ENCODE measurements at places on chromosomes 7 and 10.

DNA sequence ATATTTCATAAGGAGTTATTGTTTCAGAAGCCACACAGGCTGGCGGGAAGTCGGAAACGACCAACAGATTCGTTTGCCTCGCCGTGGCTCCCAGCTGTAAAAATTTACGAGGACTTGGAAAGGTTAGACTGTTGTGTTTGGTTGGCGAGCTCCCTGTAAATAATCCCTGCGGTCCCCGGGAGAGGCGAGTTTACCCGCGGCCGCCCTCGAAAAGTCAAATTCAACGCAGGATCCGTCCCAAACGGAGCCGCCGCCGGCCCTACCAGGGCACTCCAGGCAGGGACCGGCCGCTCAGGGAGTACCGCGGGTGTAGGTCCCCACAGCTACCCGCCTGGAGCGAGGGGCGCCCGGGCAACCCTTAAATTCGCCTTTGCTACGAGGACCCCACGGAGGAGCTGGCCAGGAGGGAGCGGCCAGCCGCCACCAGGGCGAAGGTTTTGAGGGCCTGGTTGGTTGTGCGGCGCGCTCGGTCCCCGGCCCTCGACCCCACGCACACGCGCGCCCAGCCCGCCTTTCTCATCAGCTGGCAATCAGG, 726 bp upstream of the HOXA9 start:
- DNase-seq = peak; percentile 67

DNA sequence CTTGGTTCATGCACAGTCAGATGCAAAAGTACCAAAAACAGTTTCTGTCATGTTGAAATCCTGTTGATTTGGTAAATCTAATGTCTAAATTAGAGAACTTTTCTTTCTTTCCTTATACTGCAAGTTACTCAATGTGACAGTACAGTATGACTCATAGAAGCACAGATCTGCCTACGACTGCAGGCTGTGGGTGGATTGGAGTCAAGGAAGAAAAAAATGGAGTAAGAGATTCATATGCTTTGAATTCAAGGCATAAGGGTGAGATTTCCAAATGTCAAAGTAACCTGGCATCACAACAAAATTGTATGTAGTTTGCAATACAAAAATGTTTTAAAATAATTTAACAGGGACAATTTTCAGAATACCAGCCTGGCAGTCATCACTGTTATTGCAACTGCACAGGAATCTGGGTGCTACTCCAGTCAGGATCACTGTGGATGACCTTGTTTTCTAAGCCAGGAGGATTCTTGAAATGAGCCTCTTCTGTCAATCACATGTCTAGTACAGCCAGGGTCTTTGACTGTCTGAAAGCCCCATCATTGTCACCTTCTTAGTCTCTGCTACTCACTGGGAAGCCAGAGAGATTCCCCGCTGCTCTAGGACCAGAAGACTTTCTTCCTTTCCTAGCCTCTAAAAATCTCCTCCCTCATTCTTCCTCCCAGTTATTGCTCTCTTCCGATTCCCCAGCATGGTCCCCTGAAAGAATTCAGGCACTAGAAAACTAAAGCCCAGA, 83.6 kb downstream of the CD36 start:
- DNase-seq = peak; percentile 72

DNA sequence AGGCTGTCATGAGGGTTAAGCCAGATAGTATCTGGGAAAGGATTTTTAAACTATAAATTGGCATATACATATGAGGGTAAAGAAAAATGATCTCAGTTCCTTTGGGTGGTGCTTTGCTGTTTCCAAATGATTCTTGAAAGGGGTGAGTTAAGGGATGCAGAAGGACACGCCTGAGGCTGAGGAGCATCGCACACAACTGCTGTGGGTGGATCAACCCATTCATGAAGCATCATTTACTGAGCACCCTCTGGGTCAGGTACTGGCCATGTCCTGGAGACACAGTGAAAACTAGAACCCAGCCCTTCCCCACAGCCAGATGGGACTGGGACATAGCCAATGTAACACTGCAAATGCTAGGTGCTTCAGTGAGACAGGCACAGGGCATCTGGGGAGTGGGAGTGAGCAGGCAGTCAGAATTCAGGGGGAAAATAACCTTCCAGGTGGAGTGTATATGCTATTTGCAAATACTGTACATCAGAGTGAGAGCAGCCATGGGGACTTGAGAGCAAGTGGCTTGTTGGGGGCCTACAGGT, 112.1 kb downstream of the WDFY4 start:
- DNase-seq = no peak

GRCh38 chr7:109456116-109456515, 886.4 kb downstream of the DNAJB9 start:
- DNase-seq = no peak

DNA sequence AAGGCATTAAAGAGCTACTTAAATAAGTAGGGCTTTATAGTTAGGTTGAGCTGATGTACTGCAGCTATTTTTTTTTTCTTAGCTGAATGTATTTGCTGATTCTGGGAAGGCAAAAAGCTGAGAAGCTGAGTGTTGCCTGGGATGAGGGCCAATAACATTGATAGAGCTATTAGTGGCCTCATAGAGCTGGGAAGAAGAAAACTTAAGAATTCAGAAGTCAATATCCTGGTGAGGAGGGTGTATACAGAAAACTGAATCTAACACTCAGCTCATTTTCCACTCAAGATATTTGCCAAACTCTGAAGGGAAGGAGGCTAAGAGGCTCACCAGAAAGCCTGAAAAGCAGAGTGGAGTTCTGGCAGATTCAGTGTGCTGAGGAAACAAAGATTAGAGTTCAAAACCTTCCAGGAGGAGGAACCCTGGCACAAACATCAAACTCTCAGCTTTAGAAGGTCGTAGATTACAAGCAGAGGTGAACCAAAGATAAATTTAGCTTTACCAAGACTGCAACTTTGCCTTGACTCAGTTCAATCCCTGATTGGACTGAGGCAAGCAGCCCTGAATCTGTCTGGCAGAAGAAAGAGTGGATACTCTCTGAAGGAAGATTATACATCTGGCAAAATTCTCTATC, 11.3 kb downstream of the PPP1R3C start:
- DNase-seq = no peak

DNA sequence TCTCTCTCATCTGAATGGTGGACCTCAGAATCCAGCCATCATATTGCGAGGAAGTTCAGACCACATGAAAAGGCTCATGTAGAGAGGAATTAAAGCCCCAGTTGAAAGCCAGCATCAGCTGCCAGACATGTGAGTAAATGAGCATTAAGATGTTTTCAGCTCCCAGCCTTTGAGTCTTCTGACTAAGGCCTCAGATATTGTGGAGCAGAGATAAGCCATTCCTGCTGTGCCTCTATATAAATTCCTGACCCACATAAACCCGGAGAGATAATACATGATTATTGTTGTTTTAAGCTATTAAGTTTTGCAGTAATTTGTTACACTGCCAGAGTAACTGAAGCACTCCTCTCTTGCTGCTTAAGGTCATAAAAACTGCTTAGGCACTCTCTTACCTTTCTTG, 14.6 kb downstream of the FAM149B1 start:
- DNase-seq = no peak

DNA sequence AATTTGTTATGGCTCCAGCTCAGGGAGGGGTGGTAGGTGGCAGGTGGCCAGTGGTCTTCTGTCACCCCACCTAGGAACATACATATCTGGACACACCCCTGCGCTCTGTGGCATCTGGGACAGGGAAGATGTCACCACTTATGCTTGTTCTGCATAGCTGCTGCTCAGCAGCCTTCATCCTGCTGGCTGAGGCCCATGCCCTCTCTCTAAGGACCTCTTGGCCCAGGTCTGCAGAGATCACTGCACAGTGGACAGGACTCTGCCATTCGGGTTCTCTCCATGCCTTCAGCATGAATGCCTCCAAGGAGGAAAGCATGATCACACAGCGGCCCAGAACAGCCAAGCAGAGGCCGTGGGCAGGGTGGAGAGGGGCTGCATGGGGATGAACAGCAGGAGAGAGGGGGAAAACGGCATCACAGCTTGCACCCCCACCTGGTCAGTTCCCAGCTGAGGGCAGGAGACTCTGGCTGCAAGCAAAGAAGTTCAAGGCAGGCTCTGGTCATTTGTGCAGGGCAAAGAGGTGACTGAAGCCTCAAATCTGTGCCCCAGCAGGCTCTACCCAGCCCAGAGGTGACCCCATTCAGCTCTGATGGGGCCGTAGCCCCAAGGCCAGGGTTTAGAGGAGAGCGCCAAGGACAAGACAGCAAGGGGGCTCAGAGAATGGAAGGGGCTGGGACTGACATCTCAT, 47.8 kb upstream of the GDF10 start:
- no peak for DNase-seq

DNA sequence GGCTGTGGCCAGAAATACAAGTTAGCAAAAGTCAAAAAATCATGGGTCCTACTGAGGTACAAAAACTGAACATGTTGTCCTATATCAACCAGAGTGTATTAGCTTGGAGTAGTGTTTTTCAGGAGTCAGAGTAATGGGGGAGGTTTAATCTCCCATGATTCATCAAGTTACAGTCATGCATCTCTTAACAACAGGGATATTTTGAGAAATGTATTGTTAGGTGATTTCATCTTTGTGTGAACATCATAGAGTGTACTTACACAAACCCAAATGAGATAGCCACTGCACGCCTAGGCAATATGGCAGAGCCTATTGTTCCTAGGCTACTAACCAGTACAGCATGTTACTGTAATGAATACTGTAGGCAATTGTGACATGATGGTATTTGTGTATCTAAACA, 14.9 kb upstream of the TES start:
- no peak for DNase-seq

DNA sequence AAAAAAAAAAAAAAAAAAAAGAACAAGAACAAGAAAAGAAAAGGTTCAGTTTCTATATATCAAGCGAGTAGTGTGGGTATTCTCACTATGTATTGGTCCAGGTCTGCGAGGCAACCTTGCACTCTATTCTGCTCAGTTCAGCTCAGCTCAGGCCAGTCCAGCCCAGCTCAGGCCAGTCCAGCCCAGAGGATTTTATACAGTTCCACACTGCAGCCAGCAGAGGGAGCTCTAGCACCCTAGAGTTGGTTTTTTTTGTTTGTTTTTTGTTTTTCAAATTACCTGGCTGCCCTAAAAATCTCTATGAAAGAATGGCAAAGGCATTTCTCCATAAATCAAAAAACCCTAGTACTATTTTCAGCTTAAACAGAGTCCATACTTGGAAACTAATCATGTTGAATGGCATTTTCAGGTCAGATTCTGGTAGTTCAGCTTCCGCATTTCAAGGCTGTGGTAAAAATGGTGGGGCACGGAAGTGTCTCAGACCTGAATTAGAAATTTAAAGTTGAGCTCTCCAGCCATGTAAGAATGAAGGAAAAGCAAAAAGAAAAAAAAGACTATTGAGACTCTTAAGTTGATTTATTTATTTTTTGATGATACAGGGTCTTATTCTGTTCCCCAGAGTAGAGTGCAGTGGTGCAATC, 55.2 kb upstream of the GSDME start:
- peak; percentile 67 for DNase-seq

GRCh38 chr7:155418941-155419755, 38.8 kb upstream of the EN2 start:
- no peak for DNase-seq

DNA sequence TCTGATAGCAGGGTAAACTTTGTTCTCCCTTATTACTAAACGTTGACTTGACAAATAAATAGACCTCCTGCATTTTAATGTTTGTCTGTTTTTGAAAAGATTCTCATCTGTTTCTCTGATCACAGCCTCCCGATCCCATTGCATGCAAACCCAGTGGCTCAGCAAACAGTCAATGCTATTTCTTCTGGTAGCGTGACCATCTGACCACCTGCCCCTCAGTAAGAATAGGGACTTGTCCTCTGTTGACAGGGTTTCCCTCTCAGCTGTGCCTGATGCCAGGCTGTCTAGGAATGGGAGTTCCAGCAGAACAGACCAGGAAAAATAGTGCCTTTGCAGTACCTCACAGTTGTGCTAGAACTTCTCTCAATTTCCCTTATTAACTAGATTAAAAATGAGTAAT, 40.7 kb upstream of the EBLN1 start:
- no peak for DNase-seq

- no peak for DNase-seq
These were observed 277.0 kb upstream of the COBL start for GRCh38 chr7:51593628-51594027.

DNA sequence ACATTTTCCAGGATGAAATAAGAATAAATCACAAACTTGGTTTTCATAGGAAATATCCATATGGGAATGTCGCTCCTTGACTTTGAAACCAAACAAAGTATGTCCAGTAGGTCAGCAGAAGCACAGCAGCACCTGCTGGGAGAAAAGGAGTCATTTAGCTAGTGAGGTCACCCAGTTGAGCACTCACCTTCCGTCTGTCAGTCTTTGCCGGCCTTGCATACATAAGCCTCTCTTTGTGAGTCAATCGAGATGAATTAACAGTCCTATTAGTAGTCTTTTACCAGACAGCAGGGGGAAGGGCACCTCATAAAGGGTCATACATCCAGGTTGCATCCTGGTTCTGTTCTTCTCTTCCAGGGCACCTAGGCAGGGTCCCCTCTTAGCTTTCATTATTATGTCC, 232.5 kb upstream of the FZD1 start:
- DNase-seq = peak; percentile 10

DNA sequence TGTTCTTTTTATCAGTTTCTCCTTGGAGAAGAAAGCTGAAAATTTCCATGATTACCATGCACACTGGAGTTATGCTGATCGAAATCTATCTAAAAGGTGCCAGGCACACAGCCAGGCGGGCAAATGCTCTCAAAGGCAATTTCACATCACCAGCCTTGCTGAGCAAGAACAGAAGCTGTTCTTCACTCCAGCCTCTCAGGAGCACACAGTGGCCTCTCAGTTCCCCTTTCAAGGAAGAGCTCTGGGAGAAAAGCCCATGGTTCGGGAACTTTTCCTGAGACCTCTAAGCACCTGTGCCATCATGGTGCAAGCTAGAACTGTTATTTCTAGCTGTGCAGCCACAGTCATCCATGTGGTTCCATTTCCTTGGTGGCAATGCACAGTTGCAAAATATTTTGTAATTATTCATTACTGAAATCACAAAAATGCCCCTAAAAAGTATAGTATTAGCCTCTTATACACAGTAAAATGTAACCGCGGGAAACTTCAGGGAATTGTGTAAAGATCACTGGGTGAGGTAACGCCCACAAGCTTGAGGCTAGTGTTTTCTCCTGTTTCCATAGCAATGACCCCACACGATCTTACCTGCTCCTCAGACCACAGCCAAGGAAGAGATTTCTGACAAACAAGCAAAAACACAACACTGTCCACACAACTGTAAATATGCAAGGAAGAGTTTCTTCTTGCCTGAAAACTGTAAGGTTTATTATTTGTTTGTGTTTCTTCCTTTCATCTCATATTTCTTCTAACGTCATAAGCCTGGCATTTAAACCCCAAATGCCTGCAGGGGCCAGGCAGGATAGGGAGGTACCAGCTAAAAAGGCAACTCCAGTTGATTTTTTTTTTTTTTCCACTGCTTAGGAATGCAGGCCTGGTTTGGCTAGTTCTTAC, 121.2 kb downstream of the FAM107B start:
- peak; percentile 79 for DNase-seq

DNA sequence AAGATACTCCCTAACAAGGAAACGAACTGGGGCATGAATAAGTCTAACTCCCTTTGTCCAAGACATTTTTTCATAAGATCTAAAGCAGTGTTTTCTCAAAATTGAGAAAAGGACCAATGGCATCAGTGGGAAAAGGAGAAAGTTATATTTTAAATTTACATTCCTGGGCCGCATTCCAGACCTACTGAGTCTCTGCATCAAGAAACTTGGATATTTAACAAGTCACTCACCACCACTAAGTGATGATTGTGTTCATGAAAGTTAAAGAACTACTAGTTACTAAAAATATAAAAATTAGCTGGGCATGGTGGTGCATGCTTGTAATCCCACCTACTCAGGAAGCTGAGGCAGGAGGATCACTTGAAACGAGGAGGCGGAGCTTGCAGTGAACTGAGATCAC, 149.6 kb upstream of the MEOX2 start:
- no peak for DNase-seq

GRCh38 chr7:35549781-35550180, 145.2 kb downstream of the HERPUD2 start:
- no peak for DNase-seq

Data from PC-3 (cell line).